ENCODE measurements at places on chromosomes 2 and 18.

DNA sequence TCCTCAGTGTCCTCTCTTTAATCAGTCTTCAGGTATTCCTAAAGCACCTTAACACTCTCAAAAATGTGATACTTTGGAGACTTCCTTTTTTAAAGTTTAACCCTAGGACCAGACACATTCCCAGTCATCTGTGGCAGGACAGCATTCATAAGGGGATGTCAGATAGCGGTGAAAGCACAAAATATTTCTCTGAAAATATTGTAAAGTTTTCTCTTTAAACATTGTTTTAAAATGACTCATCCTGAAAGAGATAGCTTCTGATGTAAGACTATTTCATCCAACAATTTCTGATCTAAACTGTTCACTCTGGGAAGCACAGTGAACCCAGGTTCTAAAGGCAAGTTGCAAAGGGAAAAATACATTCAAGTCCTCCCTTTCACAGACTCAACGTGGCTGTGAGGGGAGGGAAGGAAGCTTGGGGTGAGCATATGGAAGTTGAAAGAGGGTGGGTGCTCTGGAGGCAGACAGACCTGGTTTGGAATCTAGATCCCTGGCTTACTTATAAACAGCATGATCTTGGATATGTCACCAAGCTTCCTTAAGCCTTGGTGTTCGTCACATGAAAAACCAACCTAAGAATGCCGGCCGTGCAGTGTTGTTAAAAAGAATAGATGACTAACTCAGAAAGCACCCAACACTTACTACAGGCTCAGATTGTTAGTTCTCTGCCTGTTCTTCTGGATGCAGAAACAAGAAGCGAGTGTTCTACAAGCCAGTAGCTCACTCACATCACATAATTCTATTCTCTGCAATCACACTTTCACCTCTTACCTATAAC, 12.1 kb downstream of the GALNT14 start:
- no peak for DNase-seq

DNA sequence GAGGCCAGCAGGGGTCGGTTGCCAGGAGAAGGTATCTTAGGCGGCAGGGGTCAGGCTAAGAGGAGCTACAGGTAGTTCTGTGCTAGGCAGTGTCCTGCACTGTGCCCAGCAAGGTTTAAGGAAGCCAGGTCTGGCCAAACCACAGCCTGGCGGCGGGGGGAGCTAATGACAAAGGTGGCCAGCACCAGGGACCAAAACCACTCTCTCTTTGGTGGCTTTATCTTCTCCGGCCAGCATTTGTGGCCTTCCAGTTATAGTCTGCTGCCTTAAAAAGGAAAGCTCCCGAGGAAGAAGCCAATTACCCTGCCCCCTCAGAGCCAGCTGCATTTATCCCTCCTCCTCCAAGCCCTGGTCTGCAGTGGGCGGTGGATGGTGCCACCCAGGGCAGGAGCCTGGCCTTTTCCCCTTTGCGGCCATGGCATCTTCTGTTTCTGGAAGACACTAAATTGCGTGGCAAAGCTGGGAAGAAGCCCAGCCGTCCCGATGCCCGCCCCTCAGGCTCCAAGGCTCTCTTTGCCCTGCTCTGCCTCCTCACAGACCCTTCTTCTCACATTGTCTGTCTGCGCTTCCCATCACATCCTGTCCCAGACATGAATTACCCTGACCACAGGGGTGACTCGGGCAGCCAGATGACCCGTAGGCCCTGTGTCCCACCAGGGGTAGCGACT, 94.6 kb downstream of the EN1 start:
- DNase-seq = no peak

GRCh38 chr2:100606726-100607343, 44.0 kb downstream of the PDCL3 start:
- peak; percentile 45 for DNase-seq

DNA sequence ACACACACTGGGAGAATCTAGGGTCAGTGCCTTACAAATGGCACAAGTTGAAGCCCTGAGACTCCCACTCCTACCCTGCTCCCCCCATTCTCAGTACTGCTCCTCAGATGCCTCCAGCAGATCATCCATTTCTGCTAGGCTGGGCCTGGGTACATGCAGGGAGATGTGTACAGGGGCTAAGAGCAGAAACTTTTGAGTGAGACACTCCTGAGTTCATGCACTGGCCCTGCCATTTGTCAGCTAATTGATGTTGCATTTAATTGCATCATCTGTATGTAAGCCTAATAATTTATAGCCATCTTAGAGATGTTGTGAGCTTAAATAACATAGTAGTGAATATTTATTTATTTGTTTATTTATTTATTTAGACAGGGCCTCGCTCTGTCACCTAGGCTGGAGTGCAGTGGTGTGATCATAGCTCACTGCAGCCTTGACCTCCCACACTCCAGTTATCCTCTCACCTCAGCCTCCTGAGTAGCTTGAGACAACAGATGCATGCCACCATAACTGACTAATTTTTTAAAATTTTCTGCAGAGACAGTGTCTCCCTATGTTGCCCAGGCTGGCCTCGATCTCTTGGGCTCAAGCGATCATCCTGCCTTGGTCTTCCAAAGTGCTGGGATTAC, 4.8 kb upstream of the CASP8 start:
- no peak for DNase-seq

DNA sequence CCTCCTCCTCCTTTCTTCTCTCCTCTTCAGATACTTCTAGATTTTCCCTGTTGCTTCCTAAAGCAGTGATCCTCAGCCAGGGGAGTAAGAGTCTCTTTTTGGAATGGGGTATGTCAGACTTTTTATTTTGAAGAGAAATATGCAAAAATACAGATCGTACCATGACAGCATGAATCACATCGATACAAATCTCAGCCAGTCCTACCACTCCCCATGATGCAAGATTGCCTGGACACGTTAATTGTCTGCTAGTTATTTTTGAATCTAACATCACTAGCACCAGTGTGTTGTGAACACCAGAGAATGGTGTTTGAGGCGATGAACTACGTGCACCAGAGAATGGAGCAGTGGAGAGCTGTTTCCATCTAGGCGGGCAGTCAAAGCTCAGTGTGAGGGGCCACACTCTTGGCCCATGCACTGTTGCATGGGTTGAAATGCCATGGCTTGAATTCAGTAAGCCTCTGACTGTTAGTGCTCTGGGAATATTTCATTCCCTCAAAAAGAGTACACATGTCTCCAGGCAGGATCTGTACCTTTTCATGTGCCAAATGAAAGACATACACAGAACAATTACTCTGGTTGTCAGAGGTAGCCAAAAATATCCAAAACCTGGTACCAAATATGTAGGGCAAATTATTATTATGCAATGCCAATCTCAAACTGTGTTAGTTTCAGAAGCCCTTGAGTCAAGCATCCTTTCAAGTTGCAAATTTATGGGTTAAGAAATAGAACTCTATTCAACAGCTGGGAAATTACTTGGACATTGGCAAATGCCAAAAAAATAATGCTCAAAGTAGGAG, 46.3 kb upstream of the RALBP1 start:
- DNase-seq = no peak

- peak; percentile 74 for DNase-seq
These were observed 31.4 kb upstream of the KCMF1 start for GRCh38 chr2:84939426-84940087.

DNA sequence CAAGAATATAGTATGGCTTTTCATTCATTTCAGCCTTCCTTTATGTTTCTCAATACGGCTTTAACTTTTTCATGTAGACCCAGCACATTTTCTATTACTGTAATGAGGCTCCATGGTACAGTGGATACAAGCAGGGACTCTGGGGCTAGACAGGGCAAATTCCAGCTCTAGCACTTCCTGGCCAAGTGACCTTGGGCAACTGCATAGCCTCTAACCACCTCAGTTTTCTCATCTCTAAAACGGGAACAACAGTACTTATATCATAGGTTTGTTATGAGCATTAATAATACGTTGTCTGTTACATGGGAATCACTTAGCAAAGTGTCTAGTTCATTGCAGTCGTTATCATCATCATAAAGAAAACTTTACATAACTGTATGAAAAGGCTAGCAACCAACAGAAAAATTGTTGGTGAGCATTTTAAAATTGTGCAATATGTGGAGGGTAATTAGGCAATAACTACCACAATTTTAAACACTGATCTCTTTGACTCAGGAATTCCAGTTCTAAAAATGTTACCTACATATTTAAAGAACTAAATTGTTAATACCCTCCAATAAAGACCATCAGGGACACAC, 13.7 kb upstream of the RMDN2 start:
- no peak for DNase-seq

DNA sequence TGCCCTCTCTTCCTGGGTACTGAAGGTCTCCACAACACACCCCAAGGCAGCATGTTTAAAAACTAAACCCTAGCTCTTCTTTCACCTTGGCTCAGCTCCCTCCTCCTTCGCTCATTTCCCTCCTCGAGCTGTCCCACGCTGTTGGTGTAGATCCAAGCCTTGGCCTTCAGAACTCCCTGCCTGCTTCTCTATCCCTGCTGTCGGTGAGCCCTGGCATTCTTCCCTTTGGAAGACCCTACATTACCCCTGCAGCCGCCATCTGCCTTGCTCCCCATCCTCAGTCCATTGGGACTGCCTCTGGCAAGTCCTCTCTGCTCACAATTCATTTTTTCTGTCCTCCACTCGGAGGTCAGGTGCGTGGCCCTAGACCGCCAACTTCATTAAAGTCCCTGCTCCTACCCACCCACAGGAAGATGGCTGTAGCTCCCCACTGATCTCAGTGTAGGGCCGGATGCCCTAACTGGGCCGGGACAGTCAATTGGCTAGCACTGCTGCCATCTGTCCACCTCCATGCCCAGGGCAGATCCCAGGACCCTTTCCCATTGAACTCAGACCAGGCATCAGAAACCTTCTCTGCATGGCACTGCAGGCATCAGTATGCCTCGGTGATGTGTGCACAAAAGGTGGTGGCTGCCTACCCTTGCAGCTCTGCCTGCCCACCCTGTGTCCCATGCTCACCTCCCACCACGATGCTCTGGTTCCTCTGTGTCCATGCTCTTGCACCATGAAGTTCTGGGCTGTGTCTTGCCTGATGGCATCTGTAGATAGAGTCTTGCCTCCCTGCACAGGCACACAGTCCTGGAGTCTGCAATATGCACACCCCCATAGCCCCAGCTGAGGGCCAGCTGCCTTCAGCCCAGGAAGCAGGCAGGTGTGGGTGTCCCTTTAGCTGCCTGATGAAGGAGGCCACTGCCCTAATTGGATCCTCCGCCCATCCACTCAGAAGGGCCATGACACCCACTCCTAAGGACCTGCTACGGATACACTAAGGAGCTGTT, 5.7 kb downstream of the AMER3 start:
- DNase-seq = no peak

- no peak for DNase-seq
These were observed 585.0 kb upstream of the GCFC2 start for GRCh38 chr2:76295762-76296161.

- no peak for DNase-seq
These were observed 143.5 kb upstream of the MSH6 start for GRCh38 chr2:47639467-47639866.

GRCh38 chr2:201830666-201831065, 24.3 kb downstream of the CDK15 start:
- DNase-seq = no peak

DNA sequence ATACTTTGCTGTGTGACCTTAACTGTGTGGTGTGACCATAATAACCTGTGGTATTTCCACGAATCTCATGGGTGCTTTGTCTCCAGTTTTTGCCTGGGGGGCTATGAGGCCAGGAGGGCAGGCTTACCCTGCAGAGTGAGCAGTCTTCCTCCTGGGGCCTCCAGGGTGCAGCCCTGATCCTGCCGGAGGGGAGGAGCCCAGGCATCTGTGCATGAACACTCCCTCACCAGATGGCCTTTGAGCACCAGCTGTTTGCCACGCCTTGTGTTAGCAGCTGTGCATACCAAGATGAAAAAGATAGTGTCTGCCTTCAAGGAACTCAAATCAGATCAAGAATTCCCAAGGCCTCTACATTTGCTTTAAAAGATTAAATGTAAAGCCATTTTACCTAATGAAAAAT, 75.0 kb upstream of the RBM44 start:
- no peak for DNase-seq

DNA sequence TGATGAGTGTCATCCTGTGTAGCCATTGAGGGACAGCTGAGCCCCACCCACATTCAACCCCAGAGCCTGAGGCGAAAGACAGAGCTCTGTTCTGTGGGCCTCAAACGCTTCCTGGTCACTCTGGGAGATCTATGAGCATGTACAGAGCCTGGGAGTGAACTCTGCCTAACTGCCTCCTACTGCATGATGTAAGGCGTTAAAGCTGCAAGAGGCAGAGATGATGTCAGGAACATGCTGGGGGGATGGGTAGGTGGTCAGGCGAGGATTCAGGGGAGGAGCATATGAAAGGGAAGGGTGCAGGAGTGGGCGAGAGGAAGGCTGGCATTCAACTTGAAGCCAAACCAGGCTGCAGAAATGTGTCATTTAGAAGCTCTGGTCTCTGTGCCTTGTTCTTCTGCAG, 181.0 kb downstream of the TFCP2L1 start:
- DNase-seq = no peak

- DNase-seq = peak; percentile 35
These were observed 492 bp downstream of the KIF5C start for GRCh38 chr2:148875387-148876051.

- DNase-seq = no peak
These were observed 251.2 kb downstream of the PTGR3 start for GRCh38 chr18:74957588-74958224.

- DNase-seq = no peak
These were observed 3.6 kb downstream of the CRYGB start for GRCh38 chr2:208142240-208142924.

DNA sequence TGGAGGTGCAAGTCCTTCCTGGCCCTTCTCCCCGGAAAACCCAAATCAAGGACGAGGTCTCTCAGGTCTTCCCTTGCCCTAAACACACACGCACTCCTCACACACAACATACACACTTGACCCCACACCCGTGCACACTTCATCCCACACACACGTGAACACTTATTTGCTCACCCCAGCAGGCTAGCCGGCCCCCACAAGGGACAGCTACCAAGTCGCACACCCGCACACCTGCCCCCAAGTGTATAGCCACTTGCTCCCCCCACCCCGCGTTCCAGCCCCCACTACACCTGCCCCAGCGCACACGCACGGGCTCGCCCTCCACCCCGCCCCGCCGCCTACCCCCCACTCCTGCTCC, 359 bp downstream of the TGFBRAP1 start:
- DNase-seq = peak; percentile 21

- no peak for DNase-seq
These were observed 7.4 kb downstream of the RAPGEF4 start for GRCh38 chr2:172742931-172743540.

DNA sequence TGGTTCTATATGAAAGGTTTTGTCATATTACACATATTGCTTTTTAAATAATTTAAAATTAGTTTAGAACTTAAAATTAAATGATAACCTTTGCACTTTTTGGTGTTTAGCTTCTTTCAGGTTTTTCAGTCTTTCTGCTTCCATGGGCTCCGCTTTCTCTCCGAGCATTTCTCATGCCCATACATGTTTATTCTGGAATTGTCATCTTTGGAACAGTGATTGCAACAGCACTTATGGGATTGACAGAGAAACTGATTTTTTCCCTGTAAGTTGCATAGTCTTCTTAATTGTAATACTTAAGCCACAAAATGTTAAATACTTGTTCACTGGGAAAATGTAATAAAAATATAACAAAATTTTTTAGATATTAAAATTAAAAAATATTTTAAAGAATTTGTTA, 31.0 kb downstream of the CYBRD1 start:
- no peak for DNase-seq

GRCh38 chr2:102788885-102789260, 27.0 kb downstream of the TMEM182 start:
- no peak for DNase-seq
